ENCODE measurements at places on chromosomes 2 and 18.

DNA sequence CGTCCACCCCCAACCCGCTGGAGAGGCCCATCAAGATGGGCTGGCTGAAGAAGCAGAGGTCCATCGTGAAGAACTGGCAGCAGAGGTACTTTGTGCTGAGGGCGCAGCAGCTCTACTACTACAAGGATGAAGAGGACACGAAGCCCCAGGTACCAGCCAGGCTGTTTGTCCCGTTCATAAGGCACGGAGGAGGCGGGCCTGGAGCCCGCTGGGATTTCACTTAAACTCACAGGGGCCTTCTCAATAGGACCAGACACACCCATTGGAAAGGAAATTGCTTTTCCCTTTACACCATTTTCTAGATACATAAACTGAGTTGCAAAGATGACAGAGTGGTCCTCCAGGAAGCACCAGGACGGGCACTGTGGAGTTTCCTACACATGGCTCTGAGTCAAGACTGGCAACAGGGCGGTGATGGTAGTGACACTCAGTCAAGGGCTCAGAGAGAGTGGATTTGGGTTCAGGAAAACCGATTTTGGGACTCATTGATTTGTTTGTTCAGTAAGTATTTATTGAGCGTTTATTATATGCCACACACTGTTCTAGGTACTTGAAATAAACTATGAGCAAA lies 40.7 kb downstream of the ARHGAP25 start:
- no peak for DNase-seq

- no peak for DNase-seq
These were observed 33.9 kb upstream of the GORASP2 start for GRCh38 chr2:170895023-170895757.

DNA sequence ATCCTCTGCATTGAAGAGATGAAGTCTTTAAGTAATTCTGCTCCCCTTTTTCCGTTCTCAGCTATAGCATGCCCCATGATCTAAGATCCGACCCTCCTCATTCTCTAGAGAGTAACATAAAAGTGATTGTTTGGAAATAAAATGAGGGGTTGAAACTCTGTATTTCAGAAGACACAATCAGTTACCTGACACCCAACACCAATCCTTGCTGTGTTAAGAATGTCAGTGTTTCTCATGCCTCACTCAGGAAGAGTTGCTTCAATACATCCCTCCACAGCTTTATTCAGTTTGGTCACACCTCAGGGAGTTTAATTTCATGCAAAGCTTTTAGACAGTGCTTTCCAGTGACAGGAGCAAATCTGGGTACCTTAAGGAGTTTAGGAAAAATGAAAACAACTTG lies 49.9 kb upstream of the RBBP8 start:
- no peak for DNase-seq

DNA sequence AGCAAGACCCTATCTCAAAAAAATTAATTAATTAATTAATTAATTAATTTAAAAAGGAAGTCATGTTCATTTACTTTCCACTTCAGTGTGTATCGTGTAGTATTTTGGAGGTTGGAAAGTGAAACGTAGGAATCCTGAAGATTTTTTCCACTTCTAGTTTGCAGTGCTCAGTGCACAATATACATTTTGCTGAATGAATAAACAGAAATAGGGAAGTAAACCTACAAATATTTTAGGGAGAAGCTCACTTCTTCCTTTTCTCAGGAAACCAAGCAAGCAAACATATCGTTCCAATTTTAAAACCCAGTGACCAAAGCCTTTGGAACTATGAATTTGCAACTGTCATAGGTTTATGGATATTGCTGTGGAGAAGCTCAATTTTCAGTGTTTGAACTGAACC lies 27.8 kb downstream of the SLC14A1 start:
- DNase-seq, result no peak

GRCh38 chr2:31931916-31932315 lies 78.9 kb downstream of the MEMO1 start:
- no peak for DNase-seq

- no peak for DNase-seq
These were observed 7.7 kb downstream of the MEIS1 start for GRCh38 chr2:66442516-66443185.

DNA sequence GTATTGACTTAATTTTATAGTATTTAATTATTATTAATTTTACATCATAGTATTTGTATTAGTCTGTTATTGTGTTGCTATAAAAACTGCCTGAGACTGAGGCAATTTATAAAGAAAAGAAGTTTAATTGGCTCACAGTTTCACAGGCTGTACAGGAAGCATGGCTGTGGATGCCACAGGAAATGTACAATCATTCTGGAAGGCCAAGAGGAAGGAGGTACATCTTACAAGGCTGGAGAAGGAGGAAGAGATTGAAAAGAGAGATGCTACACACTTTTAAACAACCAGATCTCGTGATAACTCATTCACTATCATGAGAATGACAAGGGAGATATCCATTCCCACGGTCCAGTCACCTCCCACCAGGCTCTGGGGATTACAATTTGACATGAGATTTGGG lies 2019.4 kb upstream of the PIK3C3 start:
- DNase-seq, result no peak

DNA sequence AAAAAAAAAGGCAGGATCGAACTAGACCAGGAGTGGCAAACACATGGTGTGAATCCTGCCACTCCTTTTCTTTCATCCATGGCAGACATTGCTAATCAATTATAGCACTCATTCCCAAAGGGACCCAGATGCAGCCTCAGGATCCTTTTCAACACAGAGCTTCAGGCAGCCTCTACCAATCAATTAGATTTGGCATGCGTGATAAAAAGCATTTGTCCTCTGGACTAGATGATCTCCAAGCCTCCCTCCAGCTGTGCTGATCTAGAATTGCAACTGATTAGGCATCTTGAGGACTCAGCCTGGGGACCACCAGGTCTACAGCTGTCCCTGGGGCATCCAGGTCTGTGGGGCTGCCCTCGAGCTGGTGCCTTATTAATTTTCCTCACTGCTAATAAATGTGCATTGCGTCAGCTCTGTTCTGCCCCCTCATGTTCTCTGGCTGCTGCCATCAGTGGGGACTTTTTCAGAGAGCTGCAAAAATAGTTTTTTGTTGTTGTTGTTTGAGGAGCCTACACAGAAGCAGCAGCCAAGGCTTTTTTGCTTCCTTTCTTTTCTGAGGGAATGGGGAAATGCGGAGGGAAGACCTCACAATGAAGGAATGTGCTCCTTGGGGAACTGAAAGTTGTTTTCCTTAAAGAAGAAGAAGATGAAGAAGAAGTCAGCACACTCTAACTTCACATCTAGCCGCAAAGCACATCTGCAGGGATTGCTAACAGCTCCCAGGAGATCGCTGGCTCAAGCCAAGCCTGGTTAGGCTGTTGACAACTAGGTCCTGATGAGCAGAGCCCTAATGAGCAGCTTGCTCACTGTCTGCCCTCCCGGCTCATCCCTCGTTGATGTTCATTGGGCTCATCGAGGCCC lies 8.8 kb upstream of the ATOH8 start:
- no peak for DNase-seq
